Smooth muscle cell of the pulmonary artery (primary cell): ENCODE measurements at places on chromosomes 3 and 15. TPM values are rescaled to one million over a fixed set of nuclear protein-coding genes. Genes with fewer than 3 reads are reported as not detected.

Gene NR1D2
- total RNA-seq = 30.4 and 43.5 TPM in 2 replicates

Gene PROK2
- total RNA-seq = not detected in 2 replicates

Gene GPR15
- total RNA-seq = not detected in 2 replicates

Gene PRSS50
- total RNA-seq = not detected in 2 replicates

Gene RHOV
- 0.07 TPM in 1 of 2 replicates, not detected in the other for total RNA-seq

Gene TMEM158
- 17.7 and 112 TPM in 2 replicates for total RNA-seq

Gene SH2D7
- not detected in 2 replicates for total RNA-seq

Gene GTF2A2
- 41.7 and 65.4 TPM in 2 replicates for total RNA-seq

Gene CDCP1
- total RNA-seq = 20.7 and 87.6 TPM in 2 replicates

Gene PRKCD
- total RNA-seq = 6.8 and 9.7 TPM in 2 replicates

Gene SERPINI2
- not detected in 2 replicates for total RNA-seq

Gene DLEC1
- total RNA-seq = 0.13 and 0.17 TPM in 2 replicates

Gene LMCD1
- 49.8 and 81.3 TPM in 2 replicates for total RNA-seq

Gene CFAP100
- total RNA-seq = not detected in 2 replicates

Gene PSMD2
- 314 and 468 TPM in 2 replicates for total RNA-seq

Gene SNTN
- not detected in 2 replicates for total RNA-seq

Gene TADA3
- 63.9 and 89.1 TPM in 2 replicates for total RNA-seq

Gene SEMA6D
- total RNA-seq = 4.4 and 12.3 TPM in 2 replicates

Gene INKA1
- total RNA-seq = 5.1 and 5.7 TPM in 2 replicates

Gene SLC30A4
- 17.2 and 19.4 TPM in 2 replicates for total RNA-seq

Gene GCSAM
- total RNA-seq = not detected in 2 replicates

Gene TEX9
- total RNA-seq = 3.1 and 5.7 TPM in 2 replicates

Gene COL8A1
- 133 and 540 TPM in 2 replicates for total RNA-seq

Gene GLDN
- total RNA-seq = 3.3 and 3.7 TPM in 2 replicates

Gene ASB14
- total RNA-seq = not detected in 2 replicates

Gene TMEM207
- total RNA-seq = not detected in 2 replicates

Gene GOLGA8T
- total RNA-seq = 0.13 and 0.17 TPM in 2 replicates

Gene LMAN1L
- total RNA-seq = 0.26 TPM in 1 of 2 replicates, not detected in the other

Gene LDHAL6B
- not detected in 2 replicates for total RNA-seq

Gene CCDC33
- total RNA-seq = 0.07 TPM in 1 of 2 replicates, not detected in the other

Gene HTR3E
- total RNA-seq = not detected in 2 replicates

Gene HTD2
- total RNA-seq = 11.4 and 11.7 TPM in 2 replicates

Gene CACNA1D
- 0.07 and 0.46 TPM in 2 replicates for total RNA-seq

Gene ZBTB20
- 19.0 and 23.3 TPM in 2 replicates for total RNA-seq

Gene MANF
- 69.6 and 86.7 TPM in 2 replicates for total RNA-seq

Gene IL5RA
- not detected in 2 replicates for total RNA-seq

Gene CLASP2
- total RNA-seq = 60.9 and 64.6 TPM in 2 replicates

Gene CATSPER2
- 1.3 and 2.0 TPM in 2 replicates for total RNA-seq

Gene CCDC14
- total RNA-seq = 32.9 and 37.1 TPM in 2 replicates

Gene TMCO5A
- total RNA-seq = not detected in 2 replicates

Gene IMPG2
- total RNA-seq = 0.26 and 0.33 TPM in 2 replicates

Gene FILIP1L
- 23.8 and 24.7 TPM in 2 replicates for total RNA-seq

Gene SEMA5B
- 0.33 and 0.72 TPM in 2 replicates for total RNA-seq

Gene PLS1
- total RNA-seq = 1.0 and 1.7 TPM in 2 replicates

Gene EOMES
- not detected in 2 replicates for total RNA-seq

Gene TMED3
- 140 and 200 TPM in 2 replicates for total RNA-seq

Gene ABHD17C
- 8.8 and 9.6 TPM in 2 replicates for total RNA-seq

Gene CHDH
- total RNA-seq = 0.03 and 0.07 TPM in 2 replicates

Gene SETD5
- total RNA-seq = 63.0 and 64.7 TPM in 2 replicates

Gene CCDC50
- total RNA-seq = 93.8 and 109 TPM in 2 replicates

Gene KLHL40
- not detected in 2 replicates for total RNA-seq

Gene SLC22A13
- 0.46 and 1.2 TPM in 2 replicates for total RNA-seq

Gene BCL6
- total RNA-seq = 20.8 and 24.2 TPM in 2 replicates

Gene CLSTN2
- 0.33 and 1.6 TPM in 2 replicates for total RNA-seq

Gene SCN11A
- under 0.01 TPM in 1 of 2 replicates, not detected in the other for total RNA-seq

Gene CNTN3
- total RNA-seq = 7.0 and 98.8 TPM in 2 replicates

Gene UBAP1L
- total RNA-seq = 2.2 and 2.4 TPM in 2 replicates

Gene C3orf20
- under 0.01 and 0.07 TPM in 2 replicates for total RNA-seq
